CD4-positive, alpha-beta T cell treated with Interleukin-21 for 1 hour (primary cell): ENCODE measurements at places on chromosomes 2 and 18.

DNA sequence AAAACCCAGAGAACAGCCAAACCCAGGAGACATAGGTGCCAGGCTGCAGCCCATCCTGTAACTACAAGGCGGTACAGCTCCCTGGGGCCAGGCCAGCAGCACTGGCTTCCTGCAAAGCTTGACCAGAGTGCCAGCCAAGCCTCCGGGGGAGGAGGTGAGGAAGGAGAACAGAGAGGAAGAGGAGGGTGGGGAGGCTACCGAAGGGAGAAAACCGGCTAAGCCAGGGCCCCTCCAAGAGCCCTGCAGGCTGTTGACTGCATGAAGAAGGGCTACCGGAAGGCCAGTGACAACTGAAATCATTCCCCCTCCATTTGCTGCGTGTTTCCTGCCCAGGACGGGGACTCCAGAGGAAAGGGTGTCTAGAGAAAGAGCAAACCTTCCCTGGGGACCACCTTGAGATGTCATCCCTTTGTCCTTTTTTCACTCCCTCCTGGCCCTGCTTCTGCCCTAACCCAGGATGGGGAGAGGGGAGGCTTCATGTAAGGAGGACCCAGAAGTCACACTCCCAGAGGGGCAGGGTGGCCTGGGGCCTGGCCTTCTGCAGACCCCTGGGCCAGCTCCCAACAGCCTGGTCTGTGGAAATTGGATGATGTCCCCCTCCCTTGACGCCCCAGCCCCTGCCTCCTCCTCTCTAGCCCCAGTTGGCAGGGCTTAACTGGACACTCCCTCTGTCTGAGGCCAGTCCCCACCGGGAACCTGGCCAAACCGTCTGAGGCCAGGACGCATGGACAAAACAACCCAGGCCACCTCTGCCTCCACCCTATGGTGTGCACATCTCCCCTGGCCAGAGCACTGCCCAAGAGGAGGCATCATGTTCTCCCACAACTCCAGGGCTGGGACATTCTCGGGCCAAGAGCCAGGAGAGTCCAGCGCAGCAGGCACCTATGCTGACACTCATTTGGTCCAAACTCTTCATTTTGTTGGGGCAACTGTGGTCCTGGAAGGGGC lies 207.8 kb downstream of the CYP26B1 start:
- DNase-seq = no peak

DNA sequence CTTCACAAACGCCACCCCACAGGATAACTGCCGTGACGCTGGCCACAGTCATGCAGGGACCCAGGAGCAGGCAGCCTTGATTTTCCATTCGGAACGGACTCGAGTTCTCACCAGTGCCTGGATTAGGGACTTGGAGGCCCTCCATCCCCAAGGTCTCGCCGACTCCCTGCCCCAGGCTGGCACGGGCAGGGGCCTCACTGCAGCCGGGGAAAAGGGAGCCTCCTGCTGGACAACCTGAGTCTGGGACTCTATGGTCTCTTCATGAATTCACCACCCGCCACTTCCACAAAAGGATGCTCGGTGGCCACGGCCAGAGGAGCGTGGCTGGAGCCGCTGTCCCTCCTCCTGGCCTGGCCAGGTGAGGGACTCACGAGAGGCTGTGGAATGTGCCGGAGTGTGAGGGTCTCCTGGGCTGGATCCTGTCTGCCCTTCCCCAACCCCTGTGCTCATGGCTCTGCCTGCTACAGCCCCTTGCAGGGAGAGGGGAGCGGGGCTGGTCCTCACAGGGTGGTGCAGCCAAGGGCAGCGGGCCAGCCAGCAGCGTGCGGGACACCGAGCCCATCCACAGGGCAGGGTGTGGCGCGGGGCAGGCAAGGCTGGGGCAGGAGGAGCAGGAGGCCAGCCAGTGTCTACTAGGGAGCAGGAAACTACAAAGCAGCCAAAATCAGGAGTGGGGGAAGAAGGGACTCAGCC lies 42.3 kb downstream of the AQP12A start:
- DNase-seq = peak; percentile 4

- no peak for DNase-seq
These were observed 654 bp upstream of the ASB1 start for GRCh38 chr2:238425979-238426567.

DNA sequence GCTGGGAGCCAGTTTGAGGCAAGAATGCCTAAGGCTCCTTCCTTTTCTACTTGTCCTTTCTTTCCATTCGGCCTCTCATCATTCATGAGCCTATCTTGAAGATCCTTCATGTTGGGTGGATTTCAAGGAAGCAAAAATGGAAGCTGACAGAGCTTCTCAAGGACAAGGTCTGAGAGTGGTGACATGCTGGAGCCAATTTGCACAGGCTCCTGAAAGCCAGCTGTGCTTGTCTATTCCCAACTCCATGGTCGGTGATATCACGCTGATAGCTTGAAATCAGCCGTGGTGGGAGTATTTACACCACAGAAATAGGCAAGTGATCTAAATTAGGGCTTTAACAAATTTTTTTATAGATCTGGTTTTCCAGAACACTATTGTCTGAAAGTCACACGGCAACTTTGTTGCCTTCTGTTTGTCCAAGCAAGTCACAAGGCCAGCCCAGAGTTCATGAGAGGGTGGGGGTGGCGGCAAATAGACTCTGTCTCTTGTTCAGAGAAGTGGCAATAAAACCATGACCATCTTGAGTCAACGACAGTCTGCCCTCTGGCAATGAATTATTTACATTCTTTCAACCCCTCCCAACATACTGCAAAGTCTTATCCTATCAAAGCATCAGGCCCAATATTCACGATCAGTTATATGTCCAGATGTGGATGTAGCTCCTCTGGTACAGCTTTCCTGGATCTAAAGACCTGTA lies 49.9 kb upstream of the SLC35F5 start:
- DNase-seq = no peak

- DNase-seq = no peak
These were observed 63.3 kb upstream of the CSRNP3 start for GRCh38 chr2:165406173-165406572.

DNA sequence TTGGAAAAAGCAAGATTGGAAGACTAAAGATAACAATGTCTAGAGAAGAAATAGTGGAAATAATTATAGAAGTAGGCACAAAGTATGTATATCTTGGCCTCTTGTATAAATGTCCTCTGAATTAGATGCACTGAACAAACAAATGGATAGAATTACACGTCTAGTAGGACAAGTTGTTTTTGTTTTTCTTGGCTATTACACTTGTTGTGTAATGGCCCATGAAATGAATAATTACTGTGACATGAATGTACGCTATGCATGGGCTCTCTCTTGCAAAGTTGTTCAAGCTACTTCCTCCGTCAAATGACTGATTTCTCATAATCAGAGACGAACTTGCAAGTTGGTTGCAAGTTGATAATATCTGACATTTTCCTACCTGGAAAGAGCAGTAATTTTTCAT lies 126.2 kb downstream of the PDE1A start:
- no peak for DNase-seq

DNA sequence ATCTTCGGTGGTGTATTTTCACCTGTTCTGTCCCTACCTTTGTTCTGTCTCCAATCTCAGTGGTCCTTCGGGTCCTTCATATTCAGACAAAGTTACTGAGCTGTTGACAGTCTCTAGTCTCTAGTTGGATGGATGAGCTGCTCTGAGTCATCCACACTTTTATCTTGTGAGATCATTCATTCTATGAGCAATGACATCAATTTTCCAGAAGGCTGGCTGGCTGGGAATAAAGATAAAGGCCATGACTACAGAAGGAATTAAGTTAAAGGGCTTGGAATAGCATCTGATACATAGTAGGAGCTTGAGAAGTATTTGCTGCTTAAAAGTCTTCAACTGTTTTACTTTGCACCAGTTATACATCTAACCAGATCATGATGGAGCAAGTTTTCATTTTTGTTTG lies 43.1 kb upstream of the SLC39A10 start:
- DNase-seq = no peak

DNA sequence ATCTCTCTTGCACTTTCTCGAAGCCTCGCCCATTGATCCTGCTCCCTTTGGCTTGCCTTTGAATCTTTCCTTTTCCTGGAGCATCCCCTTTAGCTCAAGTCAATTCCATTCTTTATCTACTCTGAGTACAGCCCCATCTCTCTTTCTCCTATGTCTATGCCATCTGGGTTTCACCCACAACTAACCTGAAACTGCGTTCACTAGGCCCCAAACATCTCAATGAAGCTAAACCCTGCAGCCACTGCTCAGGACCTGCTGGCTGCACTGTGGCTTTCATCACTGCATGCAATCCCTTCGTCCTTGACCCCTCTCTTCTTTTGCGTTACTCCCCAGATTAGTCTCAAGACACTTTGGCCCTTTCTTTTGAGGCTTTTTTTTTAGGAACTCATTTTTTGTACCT lies 81.6 kb upstream of the CYRIA start:
- DNase-seq = no peak

- DNase-seq = no peak
These were observed 154.1 kb upstream of the BOD1L2 start for GRCh38 chr18:56992777-56993176.

GRCh38 chr2:20919297-20919800 lies 96.4 kb upstream of the LDAH start:
- no peak for DNase-seq

DNA sequence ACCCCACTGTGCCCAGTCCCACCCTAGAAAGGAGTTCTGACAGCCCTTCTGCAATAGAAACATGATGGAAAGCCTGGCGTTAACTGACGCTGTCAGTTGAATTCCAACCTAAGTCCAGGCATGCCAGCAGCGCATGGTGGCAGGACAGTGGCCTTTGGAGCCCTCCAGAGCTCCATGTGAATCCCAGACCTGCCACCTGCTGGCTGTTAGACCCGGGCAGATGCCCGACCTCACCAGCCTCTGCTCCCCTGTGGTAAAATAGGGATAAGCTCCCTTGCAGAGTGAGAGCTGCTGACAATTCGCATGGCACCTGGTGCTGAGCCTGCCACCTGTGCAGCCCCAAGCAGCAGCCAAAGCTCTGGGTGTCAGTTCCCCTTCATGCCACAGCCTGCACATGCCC lies 138.6 kb downstream of the LOXHD1 start:
- no peak for DNase-seq

- DNase-seq = peak; percentile 22
These were observed 240.9 kb upstream of the APCDD1 start for GRCh38 chr18:10213526-10213925.

DNA sequence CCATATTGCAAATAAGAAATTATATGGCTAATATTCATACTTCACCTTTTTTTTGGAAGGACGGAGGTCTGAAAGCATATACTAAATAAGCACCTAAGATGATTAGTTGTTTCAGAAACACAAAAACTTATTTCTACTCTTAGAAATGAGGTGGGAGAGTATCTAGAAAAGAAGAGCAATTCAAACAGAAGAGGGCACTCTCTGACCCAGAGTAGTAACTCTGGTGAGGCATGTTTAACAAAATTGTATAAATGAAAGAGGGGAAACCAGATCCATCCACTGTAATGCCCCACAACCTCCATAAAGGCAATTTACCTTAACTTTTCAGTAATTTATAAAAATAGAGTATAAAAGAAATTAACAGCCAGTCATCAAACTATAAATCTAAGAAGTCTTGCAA lies 669.6 kb upstream of the VRK2 start:
- no peak for DNase-seq

DNA sequence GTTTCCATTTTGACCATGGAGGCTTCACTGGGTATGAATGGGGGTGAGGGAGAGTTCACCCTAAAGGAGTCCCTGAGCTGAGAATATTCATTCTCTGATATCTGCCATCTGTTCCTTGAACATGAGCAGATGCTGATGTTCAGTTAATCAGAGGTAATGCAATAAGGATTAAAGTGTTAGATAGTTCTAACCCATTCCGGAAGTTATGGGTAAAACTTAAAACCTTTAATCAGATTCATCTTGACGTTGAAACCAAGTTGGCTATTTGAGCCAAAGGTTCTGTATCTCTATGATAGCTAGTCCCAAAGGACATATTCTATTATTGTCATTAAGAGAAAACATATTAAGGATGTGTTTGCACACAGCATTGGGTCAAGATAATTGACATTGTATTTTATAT lies 268.9 kb downstream of the PLCL1 start:
- DNase-seq = no peak

DNA sequence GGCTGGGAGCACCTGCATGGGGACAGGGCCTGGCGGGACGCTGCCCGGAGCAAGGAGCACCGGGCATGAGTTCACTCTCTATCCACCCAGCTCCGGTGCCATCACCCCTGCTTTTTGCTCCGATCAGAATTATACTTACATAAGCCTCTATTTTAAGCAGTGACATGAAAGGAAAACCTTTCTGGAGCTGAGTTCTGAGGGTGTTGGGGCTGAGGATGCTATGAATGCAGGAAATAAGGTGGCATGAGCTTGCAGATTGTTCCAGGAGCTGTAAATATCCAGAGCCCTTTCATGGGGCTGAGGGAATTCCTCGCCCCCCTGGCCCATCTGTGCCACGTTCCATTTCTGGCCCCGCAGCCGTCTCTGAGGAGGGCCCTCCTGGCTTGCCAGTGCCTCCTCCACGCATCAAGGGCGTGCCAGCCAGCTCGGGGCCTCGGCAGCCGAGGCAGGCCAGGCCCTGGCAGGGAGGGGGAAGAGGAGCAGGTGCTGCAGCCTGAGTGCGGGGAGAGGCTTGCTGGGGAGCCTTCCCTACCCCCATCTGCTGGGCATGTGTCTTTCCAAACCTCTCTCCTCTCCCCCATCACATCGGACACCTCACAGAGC lies 91.7 kb upstream of the MCFD2 start:
- no peak for DNase-seq

- DNase-seq = no peak
These were observed 45.7 kb downstream of the NDUFA10 start for GRCh38 chr2:239979243-239980023.

- no peak for DNase-seq
These were observed 3.5 kb downstream of the EML6 start for GRCh38 chr2:54726940-54727339.

DNA sequence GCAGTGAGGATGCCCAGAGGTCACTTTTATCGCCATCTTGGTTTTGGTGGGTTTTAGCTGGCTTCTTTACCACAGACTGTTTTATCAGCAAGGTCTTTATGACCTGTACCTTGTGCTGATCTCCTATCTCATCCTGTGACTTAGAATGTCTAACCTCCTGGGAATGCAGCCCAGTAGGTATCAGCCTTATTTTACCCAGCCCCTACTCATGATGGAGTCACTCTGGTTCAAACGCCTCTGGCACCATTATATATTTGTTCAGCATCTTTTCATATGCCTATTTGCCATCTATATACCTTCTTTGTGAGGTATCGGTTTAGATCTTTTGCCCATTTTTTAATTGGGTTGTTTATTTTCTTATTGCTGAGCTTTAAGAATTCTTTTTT lies 7.2 kb upstream of the CCNT2 start:
- no peak for DNase-seq

GRCh38 chr2:207960090-207960489 lies 65.2 kb downstream of the PLEKHM3 start:
- DNase-seq = no peak

GRCh38 chr2:200860092-200860795 lies 4.2 kb downstream of the CLK1 start:
- DNase-seq = peak; percentile 51

- no peak for DNase-seq
These were observed 264.3 kb upstream of the RASGRP3 start for GRCh38 chr2:33212151-33212550.

- DNase-seq = no peak
These were observed 4.6 kb downstream of the MLPH start for GRCh38 chr2:237491515-237492118.

- DNase-seq = no peak
These were observed 34.2 kb upstream of the BAZ2B start for GRCh38 chr2:159650574-159650973.
